ENCODE measurements at places on chromosomes 1 and 21. TPM values are rescaled to one million over a fixed set of nuclear protein-coding genes. Genes with fewer than 3 reads are reported as not detected.

Gene GPR25
- polyA plus RNA-seq = not detected

Gene B3GALT5
- 0.01 TPM for polyA plus RNA-seq

Gene OLFML2B
- 0.91 TPM for polyA plus RNA-seq

Gene INKA2
- 14.5 TPM for polyA plus RNA-seq

Gene CYP4A11
- 0.06 TPM for polyA plus RNA-seq
